A549 treated with GW870086 at 1 μM for 4 hours (cell line): ENCODE measurements at places on chromosomes 5 and 9. TPM values are rescaled to one million over a fixed set of nuclear protein-coding genes. Genes with fewer than 3 reads are reported as not detected.

The SLC6A3 gene
- 0.15 to 0.53 TPM (median 0.30 TPM) in 5 replicates for total RNA-seq

The ABO gene
- not detected in 5 replicates for total RNA-seq

The SHISAL2B gene
- total RNA-seq: not detected in 5 replicates

The LPCAT1 gene
- total RNA-seq: 157 to 188 TPM (median 184 TPM) in 5 replicates

The SLC24A2 gene
- total RNA-seq: not detected in 5 replicates

The ZFP2 gene
- total RNA-seq: not detected in 5 replicates

The PHYHD1 gene
- total RNA-seq: 0.48 TPM in 1 of 5 replicates, not detected in the others

The MTMR12 gene
- 11.7 to 18.4 TPM (median 18.2 TPM) in 5 replicates for total RNA-seq

The COL5A1 gene
- 28.5 to 55.9 TPM (median 48.7 TPM) in 5 replicates for total RNA-seq

The PLPP7 gene
- total RNA-seq: 0.09 TPM in 1 of 5 replicates, not detected in the others

The MSMP gene
- 0.32 TPM in 1 of 5 replicates, not detected in the others for total RNA-seq

The ATOSB gene
- 8.1 to 13.4 TPM (median 10.5 TPM) in 5 replicates for total RNA-seq

The PCA3 gene
- total RNA-seq: not detected in 5 replicates

The KIF3A gene
- 5.4 to 10.1 TPM (median 8.6 TPM) in 5 replicates for total RNA-seq

The SPINK13 gene
- not detected in 5 replicates for total RNA-seq
